Activated CD4-positive, alpha-beta T cell treated with anti-CD3 and anti-CD28 coated beads, Interleukin-2, amount 10 ng/mL, durations not matched to agents 7 days and 5 days (primary cell): ENCODE measurements at places on chromosomes 6 and 20. TPM values are rescaled to one million over a fixed set of nuclear protein-coding genes. Genes with fewer than 3 reads are reported as not detected.

HDGFL1 gene
- total RNA-seq: not detected

DNA sequence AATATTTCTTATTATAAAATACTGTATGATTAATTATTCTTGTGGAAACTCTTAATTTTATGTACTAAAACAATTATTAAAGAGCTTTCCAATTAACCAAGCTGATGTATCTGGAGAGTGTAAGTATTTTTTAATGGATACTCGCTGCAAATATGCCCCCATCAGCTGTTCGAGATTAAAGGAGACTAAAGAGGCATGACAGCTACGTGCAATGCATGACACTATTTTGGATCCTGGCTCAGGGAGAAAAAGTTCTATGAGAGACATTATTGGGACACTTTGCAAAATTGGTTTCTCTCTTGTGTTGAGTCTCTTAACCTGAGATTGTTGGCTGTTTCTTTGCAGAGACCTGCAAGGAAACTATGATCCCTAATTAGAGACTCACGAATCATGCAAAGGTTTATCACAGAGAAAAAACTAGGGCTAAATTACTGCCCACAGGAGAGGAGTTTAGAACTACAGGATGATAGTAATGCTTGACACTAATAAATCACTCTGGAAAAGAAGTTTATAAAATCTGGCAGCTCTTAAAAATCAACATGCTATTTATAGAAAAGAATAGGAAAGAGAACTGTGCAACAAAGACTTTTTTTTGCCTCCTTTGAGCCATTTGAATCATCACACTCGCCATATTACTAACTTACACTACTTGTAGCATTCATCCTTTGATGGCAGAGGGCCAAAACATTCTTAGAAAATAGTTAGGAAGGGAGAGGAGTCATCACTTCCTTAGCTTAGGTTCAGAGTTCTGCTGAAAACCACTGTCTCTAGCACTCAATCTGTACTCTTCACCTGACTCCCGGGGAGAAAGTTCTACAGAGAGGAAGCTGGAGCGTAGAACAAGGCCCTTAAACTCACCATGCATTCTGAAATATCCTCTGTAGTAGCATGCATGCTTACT is 25.3 kb downstream of the NRN1 start:
- no peak for DNase-seq

GRCh38 chr20:37850724-37851355 is 52.1 kb upstream of the VSTM2L start:
- no peak for DNase-seq

DNA sequence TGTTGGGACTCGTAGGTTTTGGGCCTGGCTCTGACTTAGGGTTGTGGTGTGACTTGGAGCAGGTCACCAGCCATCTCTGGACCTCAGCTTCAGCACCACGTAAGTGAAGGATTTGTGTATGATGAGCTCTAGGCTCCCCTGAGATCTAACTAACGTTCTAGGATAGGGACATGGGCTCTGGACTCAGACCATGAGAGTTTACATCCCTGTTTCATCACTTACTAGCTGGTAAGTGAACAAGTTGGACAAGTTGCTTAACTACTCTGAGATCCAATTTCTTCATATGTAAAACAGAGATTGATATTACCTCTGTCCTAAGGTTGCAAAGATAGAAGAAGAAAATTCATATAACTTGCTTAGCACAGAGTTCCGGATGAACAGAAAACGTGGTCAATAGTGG is 20.3 kb upstream of the PNPLA1 start:
- no peak for DNase-seq

DNA sequence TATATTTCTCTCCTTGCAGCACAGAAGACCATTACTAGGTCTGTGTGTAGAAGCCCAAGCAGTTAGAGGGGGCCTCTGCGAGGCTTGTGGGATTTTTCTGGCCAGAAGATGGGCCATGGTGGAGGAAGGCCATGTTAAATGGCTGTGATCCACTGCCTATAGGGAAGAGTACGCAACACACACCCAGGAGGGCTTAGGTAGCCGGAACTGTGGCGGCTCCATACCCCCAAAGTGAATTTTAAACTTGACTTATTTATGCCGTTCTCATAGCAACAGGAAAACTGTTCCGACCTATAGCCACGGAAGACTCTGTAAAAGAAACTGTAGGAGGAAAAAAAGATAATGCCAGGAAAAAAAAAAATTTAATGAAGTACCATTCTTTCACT is 69.5 kb downstream of the SLX4IP start:
- no peak for DNase-seq

GRCh38 chr20:57936636-57937385 is 227.0 kb upstream of the PMEPA1 start:
- DNase-seq: no peak

PDE10A gene
- total RNA-seq: not detected

DNA sequence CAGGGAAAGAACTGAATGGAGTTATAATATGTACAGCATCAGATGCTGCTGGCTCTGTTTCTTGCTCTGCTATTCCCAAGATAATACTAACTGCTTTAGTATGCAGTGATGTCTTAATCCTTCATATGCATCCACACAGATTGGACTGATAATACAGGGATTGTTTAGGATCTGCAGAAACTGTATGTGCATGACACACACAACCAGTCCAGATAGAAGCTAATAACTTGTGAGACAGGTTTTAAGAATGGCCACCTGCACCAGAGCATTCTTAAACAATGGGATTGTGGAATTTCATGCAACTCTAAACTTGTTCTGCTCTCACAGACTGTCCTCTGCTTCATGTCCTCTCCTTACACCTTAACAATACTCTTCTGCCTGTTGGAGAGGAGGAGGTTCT is 90.9 kb downstream of the SPTLC3 start:
- DNase-seq: no peak

- no peak for DNase-seq
These were observed 266.8 kb downstream of the CD83 start for GRCh38 chr6:14384175-14384949.

SLC17A2 gene
- total RNA-seq: not detected

DNA sequence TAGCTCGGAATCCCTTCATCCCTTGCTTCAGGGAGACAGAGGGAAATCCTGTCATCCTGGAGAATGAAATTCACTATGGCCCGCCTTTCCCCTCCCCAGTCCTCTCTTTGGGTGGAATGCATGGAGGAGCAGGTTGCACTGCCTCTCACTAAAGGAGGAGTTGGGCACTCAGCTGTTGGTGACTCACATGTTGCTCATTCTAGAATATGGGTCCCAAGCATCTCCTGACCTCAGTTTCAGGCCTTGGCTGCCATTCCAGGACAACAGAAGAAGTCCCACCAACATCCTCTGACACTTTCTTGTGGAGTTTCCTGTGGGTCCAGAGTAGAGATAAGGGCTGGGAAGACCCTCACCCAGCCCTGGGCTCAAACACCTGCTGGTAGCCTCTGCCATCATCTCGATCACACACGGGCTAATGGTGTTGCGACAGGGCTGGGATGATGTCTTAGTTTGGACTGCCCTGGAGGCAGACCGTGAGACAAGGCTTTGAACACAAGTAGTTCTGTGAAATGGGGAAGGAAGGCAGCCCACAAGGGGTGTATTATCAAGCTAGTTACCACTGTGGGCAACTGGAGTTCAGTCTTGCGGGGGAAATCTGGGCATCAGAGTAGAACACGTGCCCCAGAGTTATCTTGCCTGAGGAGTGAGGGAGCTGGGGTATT is 52.4 kb upstream of the RNF24 start:
- DNase-seq: no peak

OOEP gene
- total RNA-seq: 1.5 TPM

ACTR5 gene
- 8.1 TPM for total RNA-seq

TAGAP gene
- 60.3 TPM for total RNA-seq

GRCh38 chr6:153309651-153310050 is 178.6 kb upstream of the RGS17 start:
- no peak for DNase-seq

MYL9 gene
- 0.25 TPM for total RNA-seq

- DNase-seq: no peak
These were observed 6.4 kb upstream of the BHLHE23 start for GRCh38 chr20:63013207-63013606.
